ENCODE measurements at places on chromosomes 4 and X.

GRCh38 chr4:176635372-176636261 lies 157.1 kb downstream of the VEGFC start:
- DNase-seq, result no peak

GRCh38 chr4:65083076-65083475 lies 587.2 kb downstream of the EPHA5 start:
- DNase-seq, result no peak

DNA sequence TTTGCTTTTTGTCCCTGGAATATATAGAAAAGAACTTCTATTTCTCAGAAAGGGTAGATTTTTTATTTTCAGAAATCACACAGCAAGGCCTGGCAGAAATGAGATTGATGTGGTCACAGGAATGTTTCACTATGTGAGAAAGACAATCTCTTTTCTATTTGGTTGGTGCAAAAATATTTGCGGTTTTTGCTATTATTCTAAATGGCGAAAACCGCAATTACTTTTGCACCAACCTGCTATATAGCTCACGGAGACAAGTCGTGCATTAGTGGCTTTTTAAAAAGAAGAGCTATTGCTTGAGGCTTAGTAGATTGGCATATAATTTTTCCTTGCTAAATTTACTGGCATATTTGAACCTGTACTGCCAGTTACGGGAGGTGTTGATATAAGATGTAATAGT lies 100.4 kb downstream of the ITM2A start:
- DNase-seq, result no peak

GRCh38 chr4:89572224-89572858 lies 264.6 kb downstream of the SNCA start:
- no peak for DNase-seq

- DNase-seq, result no peak
Measured at GRCh38 chr4:182955411-182955810, 38.2 kb upstream of the DCTD start.

DNA sequence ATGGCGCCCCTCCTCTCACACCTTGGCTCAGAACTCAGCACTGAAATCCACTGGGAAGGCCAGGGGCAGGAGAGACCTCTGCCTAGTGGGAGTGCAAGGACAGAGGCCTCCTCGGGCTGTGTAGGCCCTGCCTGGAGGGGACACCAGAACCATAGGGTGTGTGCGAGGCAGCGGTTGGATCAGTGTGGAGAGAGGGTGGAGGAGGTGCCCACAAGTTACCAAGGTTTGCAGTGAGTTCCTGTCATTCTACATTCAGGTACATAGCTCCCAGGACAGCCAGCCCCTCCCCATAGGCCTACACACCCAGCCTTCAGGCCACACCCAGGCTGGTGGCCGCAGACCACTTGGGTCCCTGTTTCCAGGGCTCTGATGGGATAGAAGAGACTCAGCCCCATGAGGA lies 19.2 kb upstream of the SPON2 start:
- no peak for DNase-seq

- no peak for DNase-seq
Measured at GRCh38 chrX:101686574-101686973, 26.9 kb upstream of the ARMCX2 start.

GRCh38 chrX:43644124-43644701 lies 11.9 kb upstream of the MAOA start:
- DNase-seq, result no peak

DNA sequence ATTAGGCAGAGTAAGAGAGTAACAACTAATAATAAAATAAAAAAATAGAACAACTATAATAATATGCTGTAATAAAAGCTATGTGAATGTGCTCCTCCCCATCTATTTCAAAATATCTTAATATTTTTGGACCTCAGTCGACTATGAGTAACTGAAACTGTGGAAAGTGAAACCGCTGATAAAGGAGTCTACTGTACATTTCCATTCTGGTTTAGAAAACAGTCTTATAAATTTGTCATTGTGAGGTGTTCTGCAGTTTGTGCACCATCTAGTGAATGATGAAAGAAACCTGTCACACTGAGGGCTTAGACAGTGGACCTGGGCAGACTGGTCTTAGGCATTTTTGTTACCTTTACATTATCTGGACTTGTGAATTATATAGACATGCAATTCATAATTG lies 42.0 kb downstream of the TMEM150C start:
- no peak for DNase-seq

GRCh38 chrX:111447298-111447697 lies 35.3 kb upstream of the DCX start:
- DNase-seq, result no peak

GRCh38 chrX:78237127-78237526 lies 90.3 kb downstream of the CYSLTR1 start:
- no peak for DNase-seq

GRCh38 chr4:71186566-71187403 lies 152.0 kb upstream of the SLC4A4 start:
- peak; percentile 33 for DNase-seq

- no peak for DNase-seq
Measured at GRCh38 chr4:65670331-65671031, at the start of gene EPHA5. EPHA5 (minus strand) TSS chr4:65670489; CDS start chr4:65669742, 747 bp downstream.

DNA sequence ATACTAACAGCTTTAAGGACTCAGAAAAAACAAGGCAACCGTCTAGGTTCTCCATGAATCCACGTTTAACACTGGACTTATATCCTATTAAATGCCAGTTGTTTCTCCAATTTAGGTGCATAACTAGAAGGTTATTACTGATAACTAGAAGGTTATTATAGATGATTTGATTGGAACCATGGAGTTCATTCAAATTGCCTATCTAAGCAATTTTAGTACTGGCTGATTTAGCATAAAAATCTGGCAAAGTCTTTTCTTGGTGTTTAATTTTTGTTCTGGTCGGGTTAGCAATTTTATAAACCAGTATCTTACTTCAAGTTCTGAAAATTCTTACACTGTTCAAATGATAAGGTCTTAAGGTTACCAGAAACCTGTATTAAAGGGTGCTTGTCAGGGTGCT lies 672.8 kb upstream of the GNPDA2 start:
- no peak for DNase-seq

- DNase-seq, result peak; percentile 85
Measured at GRCh38 chrX:283115-283845, 2.1 kb downstream of the PLCXD1 start.

DNA sequence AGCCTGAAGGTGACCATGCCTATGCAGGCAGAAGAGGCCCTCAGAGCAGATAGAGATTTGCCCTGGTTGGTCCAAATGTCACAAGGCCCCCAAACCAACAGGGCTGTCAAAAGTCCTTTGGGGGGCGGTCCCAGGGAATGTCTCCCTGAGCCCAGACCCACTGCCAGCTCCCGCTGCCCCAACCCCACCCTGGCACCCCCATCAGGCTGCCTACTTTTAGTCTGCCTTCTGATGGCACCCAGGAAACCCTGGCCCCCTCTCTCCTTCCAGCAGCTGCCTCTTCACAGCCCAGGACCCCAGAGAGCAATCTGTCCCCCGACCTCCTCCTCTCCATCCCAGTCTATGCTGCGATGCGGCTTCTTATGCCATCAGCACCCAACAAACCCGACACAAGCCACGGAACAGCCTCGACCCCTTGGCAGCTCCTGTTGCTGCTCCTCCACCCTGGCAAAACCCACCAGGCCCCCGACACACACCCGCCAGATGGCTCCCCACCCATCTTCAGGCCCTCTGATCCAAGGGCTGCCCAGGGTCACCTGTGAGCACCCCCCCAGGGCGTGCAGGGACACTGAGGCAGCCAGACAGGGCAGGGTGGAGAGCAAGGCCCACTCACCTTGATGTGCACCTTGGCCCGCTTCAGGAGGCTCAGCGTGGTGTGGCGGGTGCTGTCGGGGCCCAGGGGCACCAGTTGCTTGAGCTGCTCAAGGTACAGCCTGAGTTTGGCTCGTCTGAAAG lies 9.9 kb downstream of the MXD4 start:
- DNase-seq, result no peak

DNA sequence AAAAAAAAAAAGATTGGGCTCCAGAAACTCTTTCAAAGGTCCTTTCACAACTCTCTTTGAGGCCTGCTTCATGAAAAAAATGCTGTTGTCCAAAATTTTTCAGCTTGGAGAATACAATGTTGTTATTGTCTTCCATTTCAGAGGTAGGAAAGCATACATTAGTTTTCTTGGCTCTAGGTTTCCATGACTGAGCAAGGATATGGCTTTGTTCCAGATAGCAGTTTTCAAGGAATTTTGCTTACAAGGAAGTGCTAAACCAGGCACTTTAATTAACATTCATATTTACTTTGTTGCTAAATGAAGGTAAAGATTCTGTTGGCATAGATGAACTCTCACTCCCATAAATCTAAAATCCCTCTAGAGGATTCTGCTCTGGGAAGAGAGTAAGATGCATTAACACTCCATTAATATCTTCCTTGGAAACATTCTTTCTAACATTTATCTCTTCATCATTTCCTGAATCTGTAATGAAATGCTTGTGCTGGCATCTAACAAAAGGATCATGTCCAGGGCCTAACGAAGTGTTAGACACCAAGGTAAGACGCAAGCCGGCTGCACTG lies 118.4 kb downstream of the COL25A1 start:
- DNase-seq, result no peak

Data from stimulated activated CD8-positive, alpha-beta memory T cell treated with anti-CD3 and anti-CD28 coated beads, Interleukin-4, amount 100 ng/mL, for 24 hours (primary cell).